ENCODE measurements at places on chromosomes 7 and 10.
A peak's percentile ranks its signal among the peaks of the same experiment; 100 is the strongest.

DNA sequence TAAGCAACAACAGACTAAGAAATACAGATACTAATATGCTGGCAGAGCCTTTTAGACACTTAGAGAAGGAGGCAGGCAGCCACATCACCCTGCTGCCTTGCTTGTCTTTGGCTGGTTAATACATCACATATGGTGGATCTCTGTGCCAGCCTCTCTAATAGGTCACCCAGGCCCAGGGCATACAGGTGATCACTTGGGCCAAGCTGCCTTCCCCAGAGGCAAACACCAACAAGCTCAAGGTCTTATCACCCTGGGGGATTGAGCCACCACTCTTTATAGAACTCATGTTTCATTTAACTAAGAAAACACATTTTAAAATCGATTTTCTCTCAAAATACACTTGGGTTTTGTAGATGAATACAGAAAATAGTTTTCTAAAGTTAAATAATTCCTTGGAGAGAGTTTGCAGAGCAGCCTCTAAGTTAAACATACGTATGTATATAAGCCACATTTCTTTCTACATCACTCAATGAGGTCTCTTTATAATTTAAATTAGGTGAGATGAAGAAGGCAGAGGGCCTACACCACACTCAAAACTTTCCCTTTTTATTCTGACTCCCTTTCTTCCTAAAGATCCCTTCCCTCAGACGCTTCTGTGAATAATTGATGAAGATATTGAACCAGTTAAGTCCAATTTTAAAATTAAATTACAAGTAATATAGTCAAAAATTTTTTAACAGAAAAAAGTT, 556.8 kb upstream of the GHITM start:
- DNase-seq: no peak

- no peak for DNase-seq
These were observed 48.0 kb upstream of the CAMK2B start for GRCh38 chr7:44373418-44373740.

DNA sequence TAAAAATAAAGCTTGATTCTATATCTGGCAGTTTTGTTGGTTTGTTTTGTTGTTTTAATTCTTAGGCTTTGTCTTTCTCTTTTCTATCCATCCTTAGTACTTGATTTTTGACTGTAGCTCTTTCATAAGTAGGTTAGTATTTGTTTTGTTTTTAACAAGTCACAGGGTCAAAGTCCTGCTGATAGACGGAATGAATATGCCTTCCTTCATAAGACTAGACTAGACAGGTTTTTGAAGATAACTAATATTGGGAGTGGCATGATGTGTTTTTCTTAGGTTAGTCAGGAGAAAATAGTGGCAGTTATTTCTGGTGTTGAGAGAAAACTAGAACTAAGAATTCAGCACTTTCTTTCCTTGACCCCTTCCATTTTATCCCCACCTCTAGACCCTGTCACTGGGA, 50.4 kb downstream of the CASD1 start:
- no peak for DNase-seq

DNA sequence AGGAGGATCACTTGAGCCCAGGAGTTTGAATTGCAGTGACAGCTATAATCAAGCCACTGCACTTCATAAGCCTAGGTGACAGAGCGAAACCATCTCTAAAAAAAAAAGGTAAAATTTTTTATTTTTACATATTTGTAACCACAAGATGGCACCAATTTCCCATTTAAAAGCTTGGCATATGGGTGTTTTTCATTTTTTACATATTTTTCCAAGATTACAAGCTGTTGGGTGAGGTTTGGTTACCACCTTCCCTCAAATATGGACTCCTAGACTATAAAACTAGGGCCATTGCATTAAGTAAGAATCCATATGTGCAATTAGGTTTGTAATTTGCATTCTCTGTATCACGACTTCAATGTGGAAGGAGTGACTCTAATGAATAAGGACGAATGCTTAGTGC, 129.3 kb upstream of the ACBD5 start:
- peak; percentile 8 for DNase-seq

DNA sequence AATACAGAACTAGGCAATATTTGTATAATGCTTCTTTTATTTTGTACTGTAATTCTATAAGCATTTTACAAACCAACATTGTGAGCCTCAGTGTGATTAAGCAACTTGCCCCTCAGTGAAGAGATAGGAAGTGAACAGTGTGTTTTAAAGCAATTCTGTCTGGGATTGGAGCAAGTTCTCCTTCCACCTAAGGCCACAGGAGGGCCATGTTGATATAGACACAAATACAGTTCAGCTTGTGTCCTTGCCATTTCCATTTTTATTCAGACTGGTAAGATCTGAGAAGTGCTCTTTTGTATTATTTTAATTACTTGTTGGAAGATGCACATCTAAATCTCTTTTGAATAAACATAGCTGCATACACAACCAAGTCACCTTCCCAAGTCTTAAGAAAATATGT, 416.3 kb upstream of the COBL start:
- no peak for DNase-seq

DNA sequence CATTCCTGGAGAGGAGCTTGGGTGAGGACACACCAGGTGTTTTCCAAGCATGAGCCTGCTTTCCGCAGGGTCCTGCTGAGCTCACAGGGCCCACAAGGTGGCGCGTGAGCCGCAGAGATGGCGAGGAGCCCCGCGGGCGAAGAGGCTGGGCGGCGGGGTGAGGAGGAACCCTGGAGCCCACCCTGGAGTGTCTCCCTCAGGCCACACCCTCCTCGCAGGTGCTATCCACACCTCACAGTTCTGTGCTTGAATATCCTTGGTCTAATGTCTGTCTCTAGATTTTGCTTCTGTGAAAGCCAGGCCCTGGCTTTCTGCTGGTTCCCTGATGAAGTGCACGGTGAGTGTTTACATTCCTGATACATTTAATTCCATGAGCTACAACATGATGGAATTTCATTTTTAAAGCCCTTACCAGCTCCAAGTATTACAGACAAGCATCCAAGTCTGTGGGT, 433.6 kb downstream of the ACTR3B start:
- peak; percentile 28 for DNase-seq

GRCh38 chr10:112938808-112939482, 11.1 kb upstream of the TCF7L2 start:
- no peak for DNase-seq

DNA sequence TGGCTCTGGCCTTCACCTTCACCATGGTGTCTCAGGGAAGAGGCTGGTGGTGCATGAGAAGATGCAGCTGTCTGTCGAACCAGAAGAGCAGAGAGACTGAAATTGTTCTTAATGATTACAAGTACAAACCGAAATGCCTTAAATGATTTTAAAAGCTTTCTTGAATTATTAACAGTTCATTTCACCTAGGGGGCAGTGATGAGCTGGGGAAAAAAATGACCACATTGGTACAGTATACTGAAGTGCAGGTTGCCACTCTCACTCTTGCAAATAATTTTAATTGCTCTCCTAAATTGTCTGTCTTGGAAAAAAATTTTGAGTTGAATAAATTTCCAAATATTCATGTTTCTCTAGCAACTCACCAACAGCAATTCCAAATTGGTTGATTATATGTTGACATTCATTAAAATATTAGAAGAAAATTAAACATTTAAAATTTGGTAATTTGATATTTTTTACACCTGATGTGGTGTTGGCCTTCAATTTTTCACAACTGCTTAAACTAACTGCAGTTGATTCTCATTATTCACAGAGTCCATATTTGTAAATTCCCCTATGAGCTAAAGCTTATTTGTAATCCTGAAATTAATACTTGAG, 692.6 kb downstream of the ZWINT start:
- DNase-seq: no peak

- DNase-seq: no peak
These were observed 9.7 kb downstream of the ABLIM1 start for GRCh38 chr10:114648368-114648767.

DNA sequence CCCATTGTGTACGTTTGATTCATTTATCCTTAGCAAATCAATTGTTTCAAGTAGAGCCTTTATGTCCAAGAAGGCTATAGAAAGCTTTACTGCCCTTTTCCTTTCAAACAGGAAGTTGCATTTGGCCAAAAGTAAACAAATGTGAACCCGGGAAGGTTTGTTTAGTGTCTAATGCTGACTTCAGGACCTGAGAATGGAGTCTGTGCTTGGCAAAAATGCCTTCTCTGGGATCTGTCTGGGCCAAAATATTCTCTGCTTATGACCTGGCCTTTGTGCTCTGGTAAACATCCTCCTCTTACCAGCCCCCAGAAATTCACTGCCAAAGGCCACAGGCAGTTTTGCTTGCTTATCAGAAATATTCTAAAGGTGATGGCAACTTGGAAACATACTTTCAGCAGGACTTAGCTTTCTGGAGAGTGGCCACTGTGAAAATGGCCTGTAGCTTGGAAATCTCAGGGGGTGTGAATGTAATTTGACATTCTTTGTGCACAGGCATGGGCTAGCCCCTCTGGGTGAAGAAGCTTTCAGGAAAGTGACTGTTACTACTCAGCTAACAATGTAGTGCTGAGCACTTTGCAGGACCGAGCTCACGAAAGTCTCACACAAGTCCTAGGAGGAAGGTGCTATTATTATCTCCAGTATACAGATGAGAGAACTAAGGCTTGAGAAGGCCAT, 199.5 kb downstream of the PTEN start:
- no peak for DNase-seq

- no peak for DNase-seq
These were observed 495.4 kb upstream of the POM121L12 start for GRCh38 chr7:52540041-52540440.

DNA sequence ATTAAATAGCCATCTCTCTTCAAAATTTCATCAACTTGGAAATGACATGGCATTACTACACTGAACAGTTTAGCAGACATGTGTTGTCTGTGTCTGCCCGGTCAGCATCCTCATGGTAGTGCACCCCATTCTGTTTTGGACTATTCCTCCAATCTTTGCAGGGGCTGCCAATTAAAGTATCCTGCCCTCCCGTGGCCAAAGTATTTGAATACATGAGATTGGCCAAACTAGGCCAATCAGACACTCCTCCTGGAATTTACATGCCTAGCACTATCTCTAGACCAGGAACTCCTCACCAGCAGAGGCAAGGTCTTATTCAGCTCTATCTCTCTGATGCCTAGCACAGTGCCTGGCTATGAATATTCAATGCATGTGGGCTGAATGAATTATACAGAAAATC, 4.4 kb downstream of the SHTN1 start:
- no peak for DNase-seq

DNA sequence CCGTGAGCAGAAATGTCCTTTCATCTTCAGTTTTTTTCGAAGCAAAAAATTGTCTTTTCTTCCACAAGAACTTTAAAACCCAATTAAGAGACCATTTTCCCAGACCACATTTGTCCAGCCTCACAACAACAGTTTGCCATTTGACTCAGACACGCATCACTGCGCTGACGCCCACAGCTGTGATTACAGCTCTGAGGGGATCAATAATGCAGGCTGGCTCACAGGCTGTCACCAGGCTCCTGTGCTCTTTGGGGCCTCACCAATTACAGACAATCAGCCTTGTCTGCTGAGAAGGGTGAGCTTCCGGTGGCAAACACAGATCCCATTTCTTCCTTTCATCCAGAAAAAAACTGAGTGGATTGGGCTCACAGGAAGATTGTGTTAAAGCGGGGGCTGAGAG, 33.3 kb downstream of the DDC start:
- DNase-seq: no peak

DNA sequence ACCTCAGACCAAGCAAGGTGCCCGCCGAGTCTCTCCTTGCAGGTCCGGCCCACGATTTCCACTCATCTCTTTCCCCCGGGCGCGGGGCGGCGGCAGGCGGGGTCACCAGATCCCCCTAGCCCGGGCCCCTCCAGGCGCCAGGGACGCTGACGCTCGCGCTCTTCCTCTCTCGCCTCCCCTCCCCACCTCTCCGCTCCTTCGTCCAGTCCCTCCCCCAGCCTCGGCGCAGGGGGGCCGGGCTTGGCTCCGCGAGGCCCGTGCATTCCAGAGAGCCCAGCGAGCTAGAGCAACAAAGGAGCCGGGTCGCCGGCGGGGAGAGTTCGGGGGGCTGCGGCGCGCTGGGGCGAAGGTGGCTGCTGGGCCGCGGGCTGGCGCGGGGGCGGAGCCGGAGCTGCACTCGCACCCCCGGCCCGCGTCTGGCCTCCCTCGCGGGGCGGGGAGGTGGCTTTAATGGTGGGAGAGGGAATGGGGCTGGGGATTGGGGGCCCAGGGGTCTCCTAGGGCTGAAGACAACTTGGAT, at the start of gene SMO:
Gene SMO (plus strand): TSS at position 262 of the 520 bp plus-strand sequence. CDS start 519 bp downstream, outside the sequence.
- peak; percentile 83 for DNase-seq

GRCh38 chr7:36079446-36080025, 73.5 kb upstream of the EEPD1 start:
- no peak for DNase-seq

- no peak for DNase-seq
These were observed 542.4 kb upstream of the ADARB2 start for GRCh38 chr10:2279711-2280110.

- no peak for DNase-seq
These were observed 54.1 kb upstream of the STK17A start for GRCh38 chr7:43528576-43529354.

DNA sequence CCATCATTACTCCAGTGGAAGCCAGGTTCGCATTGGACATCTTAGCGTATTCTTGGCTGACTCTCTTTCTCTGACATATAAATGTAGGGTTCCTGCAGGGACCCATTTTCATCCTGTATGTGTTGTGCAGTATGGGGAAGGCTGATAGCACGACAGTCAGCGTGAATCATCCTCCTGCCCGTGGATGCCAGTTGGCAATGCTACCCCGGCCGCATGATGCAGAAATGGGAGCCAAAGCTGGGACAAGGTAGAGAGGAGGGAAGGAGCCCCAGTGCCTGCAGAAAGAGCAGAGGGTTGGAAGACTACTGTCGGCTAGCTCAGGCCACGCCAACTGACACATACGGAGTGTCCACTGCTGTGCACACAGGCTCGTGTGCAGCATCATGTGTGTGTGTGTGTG, 251.6 kb downstream of the SKAP2 start:
- DNase-seq: no peak

DNA sequence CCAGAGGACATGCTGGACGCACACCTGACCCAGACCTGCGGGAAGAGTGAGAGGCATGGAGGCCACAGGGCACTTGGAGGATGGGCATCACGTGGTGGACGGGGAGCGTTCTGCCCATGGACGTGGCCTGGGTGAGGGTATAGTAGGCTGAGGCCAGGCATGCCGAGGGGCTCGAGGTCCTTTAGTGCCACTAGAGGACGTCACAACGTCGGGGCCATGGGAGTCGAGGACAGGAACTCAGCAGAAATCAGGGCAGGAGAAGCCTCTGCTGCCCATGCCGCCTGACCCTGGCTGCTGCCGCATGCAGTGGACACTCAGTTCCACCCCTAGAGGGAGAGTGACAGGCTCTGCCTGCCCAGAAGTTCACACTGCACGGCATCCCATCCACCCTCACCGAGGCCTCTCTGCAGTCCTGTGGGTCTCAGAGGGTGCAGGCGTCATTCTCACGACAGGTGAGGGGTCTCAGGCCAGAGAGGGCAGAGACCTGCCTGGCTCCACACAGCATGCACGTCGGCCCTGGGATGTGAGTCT, 198.7 kb downstream of the ADARB2 start:
- DNase-seq: no peak

- DNase-seq: no peak
These were observed 355.0 kb downstream of the GLRX3 start for GRCh38 chr10:130491011-130491692.

GRCh38 chr7:132451161-132451560, 125.1 kb downstream of the PLXNA4 start:
- no peak for DNase-seq
